CD4-positive, CD25-positive, alpha-beta regulatory T cell (primary cell): ENCODE measurements at places on chromosomes 6 and 20.

DNA sequence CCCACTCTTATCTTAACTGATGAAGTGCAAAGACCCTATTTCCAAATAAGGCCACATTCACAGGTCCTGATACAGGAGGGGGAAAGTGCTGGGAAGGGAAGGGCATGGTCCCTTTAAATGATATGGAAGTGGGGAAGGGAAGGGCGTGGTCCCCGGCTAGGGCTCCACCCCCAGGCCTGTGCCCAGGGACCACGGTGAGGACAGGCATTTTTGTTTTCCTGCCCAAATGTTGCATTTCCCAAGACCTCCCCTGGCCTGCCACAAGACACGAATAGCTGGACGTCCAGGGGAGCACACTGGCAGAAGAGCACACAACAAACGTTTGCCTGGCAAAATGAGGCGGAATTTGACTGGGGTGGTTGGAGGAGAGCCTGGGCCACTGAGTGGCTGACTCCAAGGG lies 16.1 kb upstream of the HFE start:
- no peak for DNase-seq

DNA sequence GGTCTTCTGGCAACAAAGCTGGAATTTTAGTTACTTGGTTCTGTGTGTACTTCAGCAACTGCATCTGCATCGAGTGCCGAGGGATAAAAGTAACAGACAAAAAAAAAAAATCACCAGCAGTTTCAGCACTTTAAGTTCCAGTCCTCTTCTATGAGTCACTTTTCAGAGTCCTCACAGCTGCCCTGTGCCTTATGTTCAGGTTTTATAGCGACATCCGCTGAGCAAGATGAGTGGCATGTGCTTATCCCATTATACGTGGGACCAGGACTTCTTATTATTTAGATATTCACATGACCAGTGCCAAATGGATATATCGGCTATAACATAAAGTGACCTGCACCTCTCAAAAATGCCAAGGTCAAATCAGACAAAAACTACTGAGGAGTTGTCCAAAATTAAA lies 242.9 kb downstream of the FOXA2 start:
- DNase-seq: no peak

DNA sequence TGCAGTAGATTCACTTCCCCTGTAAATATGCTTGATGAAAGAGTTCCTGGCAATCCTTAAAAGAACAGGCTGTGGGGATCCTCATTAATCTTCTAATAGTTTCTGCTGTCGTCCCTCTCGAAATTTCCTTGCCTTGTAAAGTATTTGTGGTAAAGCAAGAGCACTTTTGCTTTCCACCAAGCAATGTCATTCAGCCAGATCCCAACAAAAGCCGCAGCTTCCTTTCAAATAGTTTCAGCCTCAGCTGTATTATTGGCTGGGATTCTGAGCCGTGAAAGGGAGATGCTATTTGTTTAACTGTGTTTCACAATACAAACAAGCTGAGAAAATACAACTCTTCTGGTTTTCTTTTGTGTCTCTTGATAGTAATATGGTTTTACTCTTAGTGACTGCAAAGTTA lies 48.9 kb upstream of the EPHA7 start:
- DNase-seq: no peak

GRCh38 chr6:122548281-122548680 lies 61.9 kb upstream of the PKIB start:
- no peak for DNase-seq

DNA sequence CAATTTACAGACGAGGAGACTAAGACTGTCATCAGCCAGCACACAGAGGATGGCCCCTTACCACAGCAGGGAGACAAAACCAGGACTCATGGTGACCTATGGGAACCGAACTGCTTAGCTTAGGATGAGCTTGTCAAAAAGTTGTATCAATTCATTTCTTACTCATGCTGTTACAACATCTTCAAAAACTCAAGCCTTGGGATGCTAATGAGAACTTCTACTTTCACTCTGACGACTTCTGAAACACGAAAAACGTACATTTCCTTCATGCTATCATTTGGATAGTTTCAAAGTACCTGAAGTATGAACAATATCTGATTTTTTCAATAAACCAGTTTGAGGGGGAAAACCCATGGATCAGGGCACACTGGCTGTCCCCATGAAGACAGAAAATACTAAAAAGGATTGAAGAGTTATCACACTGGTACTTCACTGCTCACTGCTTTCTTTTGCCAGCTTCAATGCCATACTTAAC lies 31.9 kb downstream of the HIVEP2 start:
- no peak for DNase-seq

GRCh38 chr20:63534831-63535651 lies 2.1 kb downstream of the PTK6 start:
- no peak for DNase-seq

DNA sequence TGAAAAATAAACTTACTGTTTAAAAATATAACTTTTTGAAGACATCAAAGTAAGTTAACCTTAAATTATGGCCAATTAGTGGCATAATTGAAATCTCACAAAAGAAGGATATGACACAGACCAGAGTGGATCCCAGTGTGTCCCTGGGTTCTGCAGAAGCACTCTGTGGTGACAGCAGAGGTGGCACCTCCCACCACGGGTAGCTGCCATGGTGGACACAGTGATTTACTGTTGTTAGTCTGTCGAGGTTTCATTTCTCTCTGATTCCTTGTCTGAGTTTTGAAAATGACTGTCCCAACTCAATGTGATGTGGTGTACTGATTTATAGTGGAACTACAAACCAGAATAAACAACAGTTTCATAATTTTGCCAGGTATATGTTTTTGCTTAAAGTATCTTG lies 76.5 kb downstream of the TULP4 start:
- DNase-seq: no peak
